ENCODE measurements at places on chromosomes 7 and 10.

DNA sequence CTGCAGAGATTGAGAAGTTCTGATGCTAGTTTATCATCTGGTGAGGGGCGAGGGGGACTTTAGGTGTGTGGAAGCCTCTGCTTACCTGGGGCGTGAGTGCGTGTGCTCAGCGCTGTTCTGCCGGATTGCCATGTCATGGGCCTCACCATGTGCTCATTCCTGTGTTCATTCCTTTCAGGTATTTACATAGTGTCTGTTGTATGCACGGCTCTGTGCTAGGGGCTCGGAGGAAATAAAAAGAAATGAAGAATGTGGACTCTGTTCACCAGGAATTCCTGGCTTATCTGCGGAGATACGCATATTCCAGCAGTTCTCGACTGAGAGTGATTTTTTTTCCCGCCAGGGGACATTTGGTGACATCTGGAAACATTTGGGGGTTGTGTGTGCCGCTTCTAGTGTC lies 152.0 kb downstream of the CAMK1D start:
- no peak overlapping the region for H3K27ac ChIP-seq
- no peak for DNase-seq
- H3K27me3 ChIP-seq: no peaks in the 10 kb centered on the region
- H3K4me3 ChIP-seq: no peak overlapping the region
- peaks cover 33% of the 10 kb centered on the region for H3K4me1 ChIP-seq
- no peaks in the 10 kb centered on the region for H3K36me3 ChIP-seq

DNA sequence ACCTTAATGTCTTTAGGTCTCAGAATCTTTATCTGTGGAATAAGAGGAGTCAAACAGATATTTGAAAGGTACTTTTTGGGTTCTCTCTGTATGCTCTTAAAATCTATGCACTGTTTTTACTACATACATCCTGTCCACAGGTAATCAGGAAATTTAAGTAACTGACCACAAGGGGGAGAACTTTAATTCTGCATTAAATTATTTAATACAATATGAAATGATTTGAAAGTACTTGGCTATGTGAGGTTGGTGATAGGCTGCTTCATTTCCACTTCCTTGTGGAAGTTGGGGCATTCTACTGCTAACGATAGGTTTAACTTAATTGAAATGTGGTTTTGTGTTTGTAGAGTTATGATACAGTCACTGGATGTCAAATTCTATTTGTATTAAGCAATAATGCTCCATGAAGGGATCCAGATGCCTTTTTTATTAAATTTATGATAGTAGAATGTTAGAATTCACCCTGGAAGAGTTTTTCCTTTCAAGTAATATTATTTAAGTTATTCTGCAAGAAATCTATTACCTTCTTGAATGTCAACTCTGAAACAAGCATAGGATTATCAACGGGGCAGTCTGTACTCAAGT lies 6.0 kb downstream of the TEX47 start:
- no peaks in the 10 kb centered on the region for H3K4me1 ChIP-seq
- no peaks in the 10 kb centered on the region for H3K27me3 ChIP-seq
- H3K4me3 ChIP-seq: no peak overlapping the region
- H3K36me3 ChIP-seq: no peaks in the 10 kb centered on the region

GRCh38 chr7:132872034-132872433 lies 209.9 kb downstream of the CHCHD3 start:
- no peaks in the 10 kb centered on the region for H3K27me3 ChIP-seq
- no peak overlapping the region for H3K27ac ChIP-seq
- no peak for DNase-seq
- no peaks in the 10 kb centered on the region for H3K36me3 ChIP-seq

- H3K4me3 ChIP-seq: no peak overlapping the region
- no peaks in the 10 kb centered on the region for H3K36me3 ChIP-seq
- DNase-seq: no peak
- H3K4me1 ChIP-seq: no peaks in the 10 kb centered on the region
- no peaks in the 10 kb centered on the region for H3K27me3 ChIP-seq
Observed at GRCh38 chr10:123552760-123553554, 113.2 kb upstream of the GPR26 start.

GRCh38 chr7:112067632-112068540 lies 138.3 kb downstream of the DOCK4 start:
- peaks cover 23% of the 10 kb centered on the region for H3K4me1 ChIP-seq
- H3K4me3 ChIP-seq: no peak overlapping the region
- H3K36me3 ChIP-seq: no peaks in the 10 kb centered on the region
- H3K27me3 ChIP-seq: no peaks in the 10 kb centered on the region
- DNase-seq: no peak
- H3K27ac ChIP-seq: no peak overlapping the region
